Nucleus accumbens (tissue), 56 donors: ENCODE measurements at places on chromosomes 5 and 9.

DNA sequence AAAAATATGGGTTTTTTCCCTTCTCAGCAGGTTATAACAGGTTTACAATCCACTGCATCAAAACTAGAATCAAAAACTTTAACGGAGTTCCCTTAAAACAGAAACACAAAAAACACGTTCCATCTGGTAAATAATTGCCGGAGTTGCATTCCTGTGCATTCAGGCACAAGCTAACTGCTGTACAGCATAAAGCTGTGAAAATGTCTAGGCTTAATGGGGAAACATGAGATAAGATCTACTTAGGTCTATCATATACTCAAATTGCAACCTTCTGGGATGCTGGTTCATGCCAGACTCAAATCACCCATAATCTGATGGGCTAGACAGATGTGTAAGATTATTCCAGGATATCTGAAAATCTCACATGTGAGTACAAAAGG is 265.3 kb downstream of the DOCK8 start:
- DNase-seq: no peak

- DNase-seq: no peak
Measured at GRCh38 chr5:17255471-17256021, 38.1 kb downstream of the BASP1 start.

DNA sequence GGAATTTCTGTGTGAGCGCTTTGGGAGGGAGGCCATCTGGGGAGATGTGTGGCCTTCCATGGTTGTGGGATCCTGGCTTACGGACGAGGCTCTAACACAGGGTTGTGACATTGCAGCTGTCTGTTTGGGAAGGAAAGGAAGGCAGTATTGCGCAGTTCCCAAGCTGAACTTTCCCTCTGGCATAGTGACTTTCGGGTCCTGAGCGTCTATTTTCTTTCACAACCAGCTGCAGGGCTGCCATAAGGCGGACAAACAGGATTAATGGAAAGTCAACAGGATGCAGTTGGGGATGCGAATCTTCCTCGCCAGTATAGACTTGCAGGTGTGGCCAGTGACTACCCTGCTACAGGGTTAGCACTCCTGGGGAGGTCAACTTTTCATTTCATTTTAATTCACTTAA is 25.9 kb downstream of the CCT5 start:
- DNase-seq: no peak

GRCh38 chr5:64654561-64654938 is 35.8 kb upstream of the SHISAL2B start:
- DNase-seq: no peak

- DNase-seq: no peak
Measured at GRCh38 chr5:61949679-61950435, 356.1 kb upstream of the KIF2A start.

GRCh38 chr9:105147110-105147871 is 97.2 kb upstream of the SLC44A1 start:
- DNase-seq: no peak
